ENCODE measurements at places on chromosomes 11 and 22. TPM values are rescaled to one million over a fixed set of nuclear protein-coding genes. Genes with fewer than 3 reads are reported as not detected.
A peak's percentile ranks its signal among the peaks of the same experiment; 100 is the strongest.

- DNase-seq, result no peak
Measured at GRCh38 chr22:18888115-18888514, 18.0 kb upstream of the DGCR6 start.

- DNase-seq, result peak; percentile 59
Measured at GRCh38 chr11:74257959-74258553, 53.4 kb downstream of the P4HA3 start.

DNA sequence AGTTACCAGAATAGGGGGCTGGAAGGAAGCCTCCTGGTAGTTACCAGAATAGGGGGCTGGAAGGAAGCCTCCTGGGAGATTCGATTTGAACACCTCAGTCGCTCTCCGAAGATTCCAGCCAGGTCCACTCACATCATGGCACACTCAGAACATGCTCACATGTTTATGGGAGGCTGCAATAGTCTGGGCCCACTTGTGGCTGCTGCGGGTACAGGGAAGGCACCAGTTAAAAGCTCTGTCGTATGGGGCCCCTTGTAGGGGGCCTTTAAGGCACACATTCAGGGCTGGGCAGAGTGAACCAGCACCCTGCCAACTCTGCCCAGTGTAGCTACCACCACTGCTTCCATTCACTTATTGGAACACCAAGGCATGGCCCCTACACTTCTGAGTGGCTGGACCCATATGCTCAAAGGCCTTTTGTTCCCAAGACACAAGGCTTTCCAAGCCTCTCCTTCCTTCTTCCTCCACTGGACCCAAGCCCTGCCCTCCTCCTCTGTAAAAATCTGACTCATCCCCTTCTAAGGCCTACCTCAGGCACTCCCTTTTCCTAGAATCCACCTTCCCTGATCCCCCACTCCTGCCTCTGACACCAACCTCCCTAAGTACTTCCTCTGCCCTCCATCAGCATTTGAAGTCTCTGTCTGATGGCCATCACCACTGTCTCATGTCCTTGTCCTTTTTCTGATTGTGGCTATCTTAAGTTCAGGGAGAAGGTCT is 28.0 kb downstream of the USP35 start:
- DNase-seq, result no peak

DNA sequence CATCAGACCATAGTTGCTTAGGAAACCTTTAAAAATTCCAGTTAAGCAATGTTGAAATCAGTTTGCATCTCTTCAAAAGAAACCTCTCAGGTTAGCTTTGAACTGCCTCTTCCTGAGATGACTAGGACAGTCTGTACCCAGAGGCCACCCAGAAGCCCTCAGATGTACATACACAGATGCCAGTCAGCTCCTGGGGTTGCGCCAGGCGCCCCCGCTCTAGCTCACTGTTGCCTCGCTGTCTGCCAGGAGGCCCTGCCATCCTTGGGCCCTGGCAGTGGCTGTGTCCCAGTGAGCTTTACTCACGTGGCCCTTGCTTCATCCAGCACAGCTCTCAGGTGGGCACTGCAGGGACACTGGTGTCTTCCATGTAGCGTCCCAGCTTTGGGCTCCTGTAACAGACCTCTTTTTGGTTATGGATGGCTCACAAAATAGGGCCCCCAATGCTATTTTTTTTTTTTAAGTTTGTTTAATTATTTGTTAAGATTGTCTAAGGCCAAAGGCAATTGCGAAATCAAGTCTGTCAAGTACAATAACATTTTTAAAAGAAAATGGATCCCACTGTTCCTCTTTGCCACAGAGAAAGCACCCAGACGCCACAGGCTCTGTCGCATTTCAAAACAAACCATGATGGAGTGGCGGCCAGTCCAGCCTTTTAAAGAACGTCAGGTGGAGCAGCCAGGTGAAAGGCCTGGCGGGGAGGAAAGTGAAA is 73.4 kb downstream of the NCAPD3 start:
- DNase-seq, result no peak

DNA sequence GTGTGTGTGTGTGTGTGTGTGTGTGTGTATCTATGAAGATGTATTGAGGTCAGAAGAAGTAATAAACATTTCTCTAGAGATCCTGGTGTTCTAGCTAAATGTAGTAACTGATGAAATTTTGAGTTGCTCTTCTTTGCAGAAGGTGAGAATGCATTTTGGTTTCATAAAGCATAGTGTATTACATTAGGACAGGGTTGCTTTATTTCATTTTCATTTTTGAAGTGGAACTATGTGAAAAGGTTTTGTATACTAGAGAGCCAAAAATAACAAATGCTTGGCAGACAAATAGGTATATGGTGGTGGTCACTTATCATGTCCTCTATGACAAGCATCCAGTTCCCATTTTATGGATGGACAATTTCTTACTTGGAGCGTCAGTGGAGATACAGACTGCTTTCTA is 99.0 kb downstream of the CASP12 start:
- no peak for DNase-seq

GRCh38 chr22:29269230-29269604 is 1.1 kb downstream of the EWSR1 start:
- DNase-seq, result no peak

DNA sequence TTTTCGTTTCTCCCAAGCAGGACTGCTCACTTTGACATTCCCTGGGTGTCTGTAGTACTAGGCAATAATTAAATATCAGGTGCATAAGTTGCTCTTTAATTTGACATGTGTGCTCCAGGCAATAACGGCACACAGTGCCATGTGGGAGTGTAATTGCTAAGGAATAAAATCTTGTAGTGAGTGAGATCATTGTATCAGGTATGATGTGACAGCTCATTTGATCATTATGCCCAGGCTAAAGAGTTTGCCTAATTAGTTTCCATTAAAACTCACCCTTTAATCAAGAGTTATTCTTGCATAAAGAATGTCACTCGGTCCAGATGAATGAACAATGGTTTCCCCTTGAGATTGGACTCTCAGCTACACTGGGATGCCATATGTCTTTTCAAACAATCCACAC is 220.0 kb downstream of the INSC start:
- no peak for DNase-seq

GRCh38 chr11:92443199-92443598 is 218.6 kb downstream of the FAT3 start:
- DNase-seq, result no peak

GRCh38 chr11:115919341-115920091 is 415.3 kb upstream of the CADM1 start:
- no peak for DNase-seq

DNA sequence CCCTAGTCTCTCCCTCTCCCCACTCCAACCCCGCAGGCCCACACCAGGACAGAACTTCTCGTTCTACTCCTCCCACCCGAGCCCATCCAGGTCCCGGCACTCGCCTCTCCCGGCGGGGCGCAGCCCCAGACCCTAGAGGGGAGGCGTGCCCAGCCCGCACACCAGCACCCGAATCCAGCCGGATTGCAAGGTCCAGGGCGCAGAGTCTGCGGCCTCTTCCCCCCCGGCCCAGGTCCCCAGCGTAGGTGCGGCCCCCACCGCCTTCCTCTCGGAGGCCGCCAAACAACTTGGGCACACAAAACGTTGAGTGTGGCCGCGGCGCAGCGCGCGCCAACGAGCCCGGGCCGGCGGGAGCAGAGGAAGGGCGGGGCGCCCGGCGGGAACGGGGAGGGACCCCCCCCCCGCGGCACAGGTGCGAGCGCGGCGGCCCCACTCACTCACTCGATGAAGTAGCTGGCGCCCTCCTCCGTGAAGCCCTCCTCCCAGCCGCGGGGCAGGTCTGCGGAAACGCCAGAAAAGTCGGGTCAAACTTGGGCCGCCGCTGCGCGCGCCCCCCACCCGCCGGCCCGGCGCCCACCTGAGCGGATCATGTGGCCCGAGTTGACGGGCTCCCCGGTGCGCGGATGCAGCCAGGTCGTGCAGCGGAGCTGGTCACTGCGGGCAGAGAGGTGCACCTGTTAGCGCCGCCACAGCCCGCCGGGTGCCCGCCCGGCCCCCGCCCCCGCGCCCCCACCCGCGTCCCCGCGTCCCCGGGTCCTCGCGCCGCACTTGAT is 480 bp downstream of the PLEKHA7 start:
- DNase-seq, result peak; percentile 31

The RAB3IL1 gene
- 21.8 TPM for total RNA-seq

The MS4A4E gene
- total RNA-seq, result 3.1 TPM

The PRR33 gene
- 0.50 TPM for total RNA-seq

The C11orf86 gene
- total RNA-seq, result not detected

Measured in left cardiac atrium (tissue), 4 donors.